ENCODE measurements at places on chromosomes 11 and 22.
A peak's percentile ranks its signal among the peaks of the same experiment; 100 is the strongest.

GRCh38 chr11:46906609-46907041 is 11.7 kb downstream of the LRP4 start:
- no peak for DNase-seq

GRCh38 chr11:32527261-32528175 is 56.1 kb upstream of the EIF3M start:
- no peak for DNase-seq

DNA sequence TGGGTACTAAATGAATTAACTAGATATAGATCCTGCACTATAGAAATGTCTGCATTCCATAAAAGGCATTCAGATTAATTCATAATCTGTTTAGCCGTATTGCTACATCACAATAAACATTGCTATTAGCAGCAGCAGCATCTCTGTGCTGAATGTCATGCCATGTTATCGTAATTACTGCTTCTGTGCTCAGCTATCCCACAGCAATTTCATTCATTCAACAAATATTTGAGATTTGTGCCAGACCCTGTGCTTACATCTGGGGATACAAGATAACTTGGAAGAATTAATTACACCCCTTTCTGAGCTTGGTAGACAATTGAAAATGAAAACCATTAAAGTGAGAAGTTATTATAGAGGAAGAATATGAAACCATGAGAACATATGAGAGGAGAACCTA is 185.8 kb upstream of the C11orf87 start:
- DNase-seq = no peak

GRCh38 chr22:25908212-25908611 is 166.2 kb downstream of the MYO18B start:
- DNase-seq = no peak

DNA sequence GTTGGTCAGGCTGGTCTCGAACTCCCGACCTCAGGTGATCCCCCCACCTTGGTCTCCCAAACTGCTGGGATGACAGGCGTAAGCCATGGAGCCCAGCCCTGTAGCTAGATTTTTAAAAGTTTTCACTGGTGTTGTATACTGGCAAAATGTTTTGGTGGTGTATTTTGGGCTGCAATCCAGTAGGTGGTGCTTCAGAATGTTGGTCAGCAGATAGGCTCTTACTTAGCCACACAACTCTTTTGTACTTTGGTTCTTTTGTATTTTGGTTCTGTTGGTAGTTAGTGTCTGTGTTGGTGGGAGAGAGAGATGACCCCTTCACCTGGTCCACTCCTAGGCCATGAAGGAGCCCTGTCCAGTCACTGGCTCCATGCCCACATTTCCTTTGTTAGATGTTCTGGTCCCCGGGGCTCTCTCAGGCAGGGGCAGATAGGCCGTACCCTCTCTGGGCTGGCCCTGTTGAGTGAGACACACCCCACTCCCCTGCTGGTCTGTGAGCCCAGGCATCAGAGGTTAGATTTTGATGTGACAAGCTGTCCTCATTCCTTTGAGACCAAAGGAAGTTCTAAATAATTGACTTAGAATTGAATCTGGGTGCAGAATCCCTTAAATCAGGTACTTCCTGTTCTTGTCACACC is 123.8 kb downstream of the DDX10 start:
- peak; percentile 51 for DNase-seq

GRCh38 chr11:6599449-6599848 is 4.0 kb downstream of the RRP8 start:
- DNase-seq = no peak

- peak; percentile 66 for DNase-seq
Measured at GRCh38 chr22:36757668-36758211, 18.2 kb downstream of the IFT27 start.

- DNase-seq = peak; percentile 7
Measured at GRCh38 chr11:104338186-104338585, 174.2 kb upstream of the PDGFD start.

DNA sequence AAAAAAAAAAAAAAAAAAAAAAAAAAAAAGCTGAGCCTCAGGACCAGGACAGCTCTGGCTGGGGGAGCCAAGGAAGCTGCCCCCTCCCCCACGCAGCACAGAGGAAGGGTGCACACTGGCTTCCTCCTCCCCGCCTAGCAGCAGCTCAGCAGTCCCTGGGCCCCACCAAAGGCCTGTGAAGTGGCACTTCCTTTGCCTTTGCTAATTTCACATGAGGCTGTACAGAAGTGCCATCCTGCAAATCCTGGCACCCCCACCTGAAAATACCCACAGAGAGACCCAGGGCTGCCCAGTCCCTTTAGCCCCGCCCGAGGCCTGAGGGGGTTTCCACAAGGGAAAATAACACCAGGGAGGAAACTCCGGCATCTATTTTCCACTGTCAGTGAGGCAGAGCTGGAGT is 3.9 kb downstream of the RHOG start:
- DNase-seq = no peak

DNA sequence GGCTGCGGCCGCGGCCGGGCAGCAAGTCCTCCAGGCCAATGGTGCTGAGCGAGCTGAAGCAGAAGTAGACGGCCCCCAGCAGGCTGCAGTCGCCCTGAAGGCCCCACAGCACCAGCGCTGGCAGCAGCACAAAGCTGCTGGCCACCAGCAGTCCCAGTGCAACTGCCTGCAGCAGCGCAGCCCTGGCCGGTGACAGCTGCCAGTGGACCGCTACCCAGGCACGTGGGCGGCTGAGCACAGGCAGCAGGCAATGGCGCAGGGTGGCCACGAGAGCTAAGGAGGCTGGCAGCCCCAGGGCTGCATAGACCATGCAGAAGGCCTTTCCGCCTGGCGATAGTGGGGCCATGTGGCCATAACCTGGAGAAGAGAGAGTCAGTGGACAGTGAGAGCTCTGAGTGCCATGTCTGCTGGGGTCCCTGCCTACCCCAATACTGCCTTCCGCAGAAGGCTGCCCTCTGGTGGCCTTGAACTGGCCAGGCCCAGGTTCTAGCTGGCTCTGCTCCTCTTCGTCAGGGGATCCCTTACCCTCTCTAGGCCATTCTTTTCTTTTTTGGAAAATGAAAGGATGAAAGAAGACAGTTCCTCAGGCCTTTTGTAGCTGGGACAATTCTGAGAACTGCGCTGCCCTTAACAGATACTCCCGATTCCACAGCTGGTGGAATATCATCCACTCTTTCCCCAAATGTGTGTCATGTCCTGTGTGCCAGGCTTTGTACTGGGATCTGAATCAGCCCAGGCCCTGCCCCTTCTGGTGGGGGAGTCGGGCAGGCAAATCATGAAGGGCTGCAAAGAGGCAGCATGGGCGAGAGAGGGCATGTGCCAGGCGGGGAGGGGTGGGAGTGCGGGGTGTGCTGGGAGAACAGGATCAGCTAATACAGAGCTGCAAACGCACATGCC is 1.8 kb downstream of the KCNK7 start:
- peak; percentile 34 for DNase-seq

DNA sequence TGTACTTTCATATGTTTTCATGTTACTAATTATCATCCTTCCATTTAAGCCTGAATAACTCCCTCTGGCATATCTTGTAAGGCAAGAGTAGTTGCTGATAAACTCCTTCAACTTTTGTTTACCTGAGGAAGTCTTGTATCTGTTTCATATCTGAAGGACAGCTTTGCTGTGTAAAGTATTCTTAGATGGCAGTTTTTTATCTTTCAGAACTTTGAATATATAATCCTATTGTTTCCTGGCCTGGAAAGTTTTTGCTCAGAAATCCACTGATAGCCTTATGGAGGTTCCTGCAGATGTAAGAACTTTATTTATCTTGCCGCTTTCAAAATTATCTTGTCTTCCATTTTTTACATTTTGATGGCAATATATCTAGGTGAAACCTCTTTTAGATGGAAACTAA is 69.1 kb downstream of the KCNQ1OT1 start:
- DNase-seq = no peak

DNA sequence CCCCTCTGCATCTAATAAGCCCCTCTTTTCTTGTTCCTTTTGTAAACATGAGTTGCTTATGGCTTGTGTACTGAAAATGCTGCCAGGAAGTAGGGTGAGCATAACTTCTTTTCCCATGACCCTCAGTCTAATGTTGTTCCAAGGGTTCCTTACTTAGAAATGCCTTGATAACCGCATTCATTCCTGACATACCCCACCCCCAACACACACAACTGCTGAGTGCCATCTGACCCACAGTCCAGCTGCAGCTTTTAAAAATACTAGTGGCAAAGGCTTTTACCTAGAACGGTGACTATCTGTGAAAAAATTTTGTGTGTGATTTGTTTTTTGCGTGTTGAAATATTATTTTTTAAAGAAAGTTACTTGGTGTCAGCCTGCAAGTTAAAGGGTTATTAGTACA is 52.6 kb downstream of the ARHGAP42 start:
- DNase-seq = peak; percentile 89

DNA sequence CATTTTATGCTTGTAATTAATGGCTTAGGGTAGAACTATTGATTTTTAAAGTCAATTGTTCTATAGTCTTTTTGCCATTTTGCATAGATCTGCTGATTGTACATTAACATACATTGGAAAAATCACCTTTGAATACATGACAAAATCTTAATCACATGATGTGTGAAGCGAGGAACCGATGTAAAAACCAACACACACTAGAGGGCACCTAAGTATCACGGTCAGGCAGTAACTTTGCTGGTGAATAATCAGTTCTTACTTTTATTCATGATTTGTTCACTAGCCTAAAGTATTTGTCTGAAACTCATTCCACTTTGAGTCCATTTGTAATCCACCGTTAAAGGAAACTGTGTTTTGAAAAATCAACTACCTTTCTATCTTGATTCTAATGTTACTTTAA is 28.2 kb downstream of the JHY start:
- DNase-seq = peak; percentile 6

GRCh38 chr22:30183861-30184278 is 62.7 kb downstream of the LIF start:
- DNase-seq = peak; percentile 91

DNA sequence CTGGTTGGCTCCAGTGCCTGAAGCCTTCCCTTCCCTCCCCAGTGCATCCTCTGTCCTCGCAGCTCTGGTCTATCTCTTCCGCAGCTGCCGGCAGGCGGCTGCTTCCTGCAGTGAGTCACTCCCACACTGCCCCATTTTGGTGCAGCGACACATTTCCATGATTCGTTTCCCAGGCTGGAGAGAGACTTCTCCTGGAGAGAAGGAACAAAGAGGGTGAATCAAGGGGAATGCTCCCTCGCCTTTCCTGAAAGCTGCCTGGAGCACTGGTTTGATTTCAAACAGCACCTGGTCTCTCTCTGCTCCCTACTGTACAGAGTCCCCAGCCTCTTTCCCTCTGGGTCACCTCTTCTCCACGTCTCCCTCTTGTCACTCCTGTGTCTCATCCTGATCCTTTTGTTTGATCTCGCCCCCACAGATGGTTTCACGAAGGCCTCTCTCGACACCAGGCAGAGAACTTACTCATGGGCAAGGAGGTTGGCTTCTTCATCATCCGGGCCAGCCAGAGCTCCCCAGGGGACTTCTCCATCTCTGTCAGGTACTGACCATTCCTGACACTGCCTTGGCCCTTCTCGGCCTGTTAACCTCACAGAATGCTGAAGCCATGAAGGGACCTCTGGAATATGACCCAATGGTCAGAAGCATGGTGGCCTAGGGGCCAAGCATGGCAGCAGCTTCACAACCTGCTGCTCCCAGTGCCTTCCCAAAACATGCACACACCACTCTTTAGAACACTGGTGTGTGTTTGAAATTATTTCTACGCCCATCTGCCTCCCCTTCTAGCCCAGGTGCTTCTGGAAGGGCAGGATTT is at the start of gene TMA7B:
TMA7B (plus strand) TSS at position 758 of the 808 bp plus-strand sequence. CDS start 3,978 bp downstream, outside the sequence.
- DNase-seq = peak; percentile 70

DNA sequence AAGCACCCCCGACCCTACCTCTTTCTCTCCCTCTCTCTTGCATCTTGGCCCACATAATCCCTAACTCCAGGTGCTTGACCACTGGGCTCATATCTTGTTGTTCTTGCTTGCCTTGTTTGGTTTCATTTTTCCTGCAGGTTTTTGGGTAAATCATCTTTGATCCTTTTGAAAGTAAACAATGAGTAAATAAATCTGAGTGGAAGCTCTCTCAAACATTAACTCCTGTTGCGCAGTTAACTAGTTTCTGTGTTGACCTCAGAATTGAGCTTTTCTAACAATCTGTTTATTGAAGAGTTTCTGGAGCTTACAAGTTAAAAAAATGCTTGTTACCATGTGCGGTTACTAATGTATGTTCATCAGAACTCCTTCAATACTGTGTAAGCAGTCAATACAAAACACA is 38.8 kb upstream of the MICAL2 start:
- DNase-seq = no peak

GRCh38 chr11:3203221-3204043 is 15.2 kb downstream of the MRGPRG start:
- DNase-seq = no peak

DNA sequence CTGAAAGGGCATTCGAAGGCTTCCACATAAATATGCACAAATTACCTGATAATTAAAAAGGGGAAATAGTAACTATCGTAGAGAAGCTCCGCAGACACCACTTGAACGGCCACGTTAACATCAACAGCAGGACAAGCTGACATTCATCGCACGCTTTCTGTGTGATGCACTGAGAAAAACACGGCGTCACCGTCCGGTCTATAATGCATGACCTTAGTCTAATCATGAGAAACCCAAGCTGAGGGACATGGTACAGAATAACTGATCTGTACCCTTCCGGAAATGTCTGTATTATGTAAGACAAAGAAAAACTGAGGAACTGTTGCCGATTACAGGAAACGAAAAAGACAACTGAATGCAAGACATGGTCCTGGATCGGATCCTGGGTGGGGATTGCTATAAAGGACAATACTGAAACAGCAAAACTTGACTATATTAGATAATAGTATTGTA is 678 bp upstream of the RANGAP1 start:
- DNase-seq = peak; percentile 22
